Lower lobe of right lung (tissue), 2 donors: ENCODE measurements at places on chromosomes 7 and 10. TPM values are rescaled to one million over a fixed set of nuclear protein-coding genes. Genes with fewer than 3 reads are reported as not detected.

The FAM237B gene
- total RNA-seq: not detected

The HDAC9 gene
- 14.3 TPM for total RNA-seq

The GNAT3 gene
- not detected for total RNA-seq

The FKBP6 gene
- total RNA-seq: 0.47 TPM

The ABLIM1 gene
- total RNA-seq: 106 TPM

The GNA12 gene
- total RNA-seq: 41.6 TPM

The IFIT2 gene
- 64.8 TPM for total RNA-seq

The CALML3 gene
- not detected for total RNA-seq

The CALCR gene
- 0.24 TPM for total RNA-seq

The BHLHA15 gene
- 1.2 TPM for total RNA-seq

The CFAP46 gene
- 9.0 TPM for total RNA-seq

The GET4 gene
- total RNA-seq: 31.7 TPM

The CDC123 gene
- 43.7 TPM for total RNA-seq

The SUFU gene
- 14.3 TPM for total RNA-seq

The PRRT4 gene
- total RNA-seq: 0.47 TPM

The LFNG gene
- 42.6 TPM for total RNA-seq

The CSTF2T gene
- total RNA-seq: 16.4 TPM

The PVRIG gene
- total RNA-seq: not detected

The GPER1 gene
- 26.0 TPM for total RNA-seq

The ZNF853 gene
- 4.4 TPM for total RNA-seq

The COL13A1 gene
- 9.2 TPM for total RNA-seq

The PRKRIP1 gene
- 20.3 TPM for total RNA-seq

The ALOX5 gene
- total RNA-seq: 222 TPM
